ENCODE measurements at places on chromosomes 7 and 10.

DNA sequence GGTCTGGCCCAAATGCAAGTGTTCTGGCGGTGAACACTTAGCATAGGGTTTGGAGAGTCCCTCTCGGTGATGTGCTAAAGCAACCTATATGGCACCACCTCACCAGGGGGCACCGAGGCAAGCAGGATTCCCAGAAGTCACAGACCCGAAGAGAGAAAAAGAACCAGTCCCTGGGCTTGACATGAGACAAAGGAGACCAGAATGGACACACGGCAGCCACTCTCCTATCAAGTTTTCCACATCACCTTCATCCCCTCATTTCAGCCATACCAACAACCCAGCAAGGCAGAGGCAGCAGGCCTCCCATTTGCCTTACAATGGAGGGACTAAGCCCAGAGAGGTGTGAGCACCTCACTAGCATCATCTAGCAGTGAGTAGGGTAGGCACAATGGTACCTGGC lies 19.7 kb downstream of the GPRIN2 start:
- DNase-seq, result no peak

- DNase-seq, result no peak
Observed at GRCh38 chr7:37732888-37733287, 49.3 kb downstream of the GPR141 start.

- DNase-seq, result no peak
Observed at GRCh38 chr10:78420946-78421735, 387.5 kb downstream of the RPS24 start.

DNA sequence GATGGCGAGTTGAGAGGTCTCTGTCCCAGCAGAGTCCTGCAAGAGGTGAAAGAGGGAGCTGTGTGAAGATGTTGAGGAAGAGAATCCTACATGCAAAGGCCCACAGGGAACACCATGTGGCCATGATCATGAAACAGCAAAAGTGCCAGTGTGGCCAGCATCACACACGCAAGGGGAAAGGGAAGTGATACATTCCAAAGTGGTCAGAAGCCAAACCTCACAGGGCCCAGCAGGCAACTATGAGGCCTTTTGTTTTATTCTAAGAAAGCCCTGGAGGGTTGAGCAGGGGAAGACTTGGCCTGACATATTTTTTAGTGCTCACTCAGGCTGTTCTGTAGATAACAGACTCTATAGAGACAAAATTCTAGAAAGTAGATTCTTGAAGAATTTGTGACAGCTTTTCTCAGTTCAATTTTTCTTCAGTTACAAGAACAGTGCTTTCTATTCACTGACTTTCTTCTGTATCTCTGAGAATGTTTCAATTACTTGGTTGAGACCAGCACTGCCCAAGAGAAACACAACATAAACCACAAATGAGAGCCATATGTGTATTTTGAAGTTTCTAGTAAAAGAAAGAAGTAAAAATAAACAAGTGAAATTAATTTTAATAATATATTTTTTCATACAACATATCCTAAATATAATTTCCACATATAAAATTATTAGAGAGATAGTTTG lies 82.3 kb downstream of the HTR7 start:
- DNase-seq, result peak; percentile 78

DNA sequence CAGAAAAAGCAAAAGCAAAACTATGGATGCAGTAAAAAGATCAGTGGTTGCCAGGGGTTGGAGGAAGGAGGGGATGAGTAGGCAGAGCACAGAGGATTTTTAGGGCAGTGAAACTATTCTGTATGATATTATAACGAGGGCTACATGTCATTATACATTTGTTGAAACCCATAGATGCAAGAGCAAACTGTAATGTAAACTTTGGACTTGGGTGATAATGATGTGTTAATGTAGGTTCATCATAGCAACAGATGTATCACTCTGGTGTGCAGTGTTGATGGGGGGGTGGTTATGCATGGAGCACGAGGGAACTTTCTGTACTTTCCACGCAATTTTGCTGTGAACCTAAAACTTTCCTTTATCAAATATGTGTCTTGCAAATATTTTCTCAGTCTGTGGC lies 23.2 kb downstream of the SLK start:
- DNase-seq, result no peak

- no peak for DNase-seq
Observed at GRCh38 chr10:100978121-100978900, 9.0 kb downstream of the MRPL43 start.

GRCh38 chr10:79380125-79380945 lies 33.1 kb downstream of the PPIF start:
- peak; percentile 70 for DNase-seq

GRCh38 chr10:30645340-30645827 lies 15.8 kb upstream of the LYZL2 start:
- DNase-seq, result peak; percentile 6

GRCh38 chr7:104371216-104371979 lies 43.0 kb downstream of the LHFPL3 start:
- DNase-seq, result no peak

GRCh38 chr7:50656141-50656895 lies 91.1 kb upstream of the DDC start:
- DNase-seq, result no peak

GRCh38 chr10:15369256-15370211 lies 1.6 kb downstream of the FAM171A1 start:
- DNase-seq, result no peak

GRCh38 chr10:44389150-44389549 lies 4.3 kb upstream of the CXCL12 start:
- no peak for DNase-seq
